ENCODE measurements at places on chromosomes 16 and 17.
A peak's percentile ranks its signal among the peaks of the same experiment; 100 is the strongest.

- no peak for DNase-seq
These were observed 18.8 kb downstream of the MAP1LC3B start for GRCh38 chr16:87410968-87411367.

- no peak for DNase-seq
These were observed 42.2 kb downstream of the LDHD start for GRCh38 chr16:75074304-75074793.

- no peak for DNase-seq
These were observed 5.0 kb upstream of the P4HB start for GRCh38 chr17:81865358-81865732.

DNA sequence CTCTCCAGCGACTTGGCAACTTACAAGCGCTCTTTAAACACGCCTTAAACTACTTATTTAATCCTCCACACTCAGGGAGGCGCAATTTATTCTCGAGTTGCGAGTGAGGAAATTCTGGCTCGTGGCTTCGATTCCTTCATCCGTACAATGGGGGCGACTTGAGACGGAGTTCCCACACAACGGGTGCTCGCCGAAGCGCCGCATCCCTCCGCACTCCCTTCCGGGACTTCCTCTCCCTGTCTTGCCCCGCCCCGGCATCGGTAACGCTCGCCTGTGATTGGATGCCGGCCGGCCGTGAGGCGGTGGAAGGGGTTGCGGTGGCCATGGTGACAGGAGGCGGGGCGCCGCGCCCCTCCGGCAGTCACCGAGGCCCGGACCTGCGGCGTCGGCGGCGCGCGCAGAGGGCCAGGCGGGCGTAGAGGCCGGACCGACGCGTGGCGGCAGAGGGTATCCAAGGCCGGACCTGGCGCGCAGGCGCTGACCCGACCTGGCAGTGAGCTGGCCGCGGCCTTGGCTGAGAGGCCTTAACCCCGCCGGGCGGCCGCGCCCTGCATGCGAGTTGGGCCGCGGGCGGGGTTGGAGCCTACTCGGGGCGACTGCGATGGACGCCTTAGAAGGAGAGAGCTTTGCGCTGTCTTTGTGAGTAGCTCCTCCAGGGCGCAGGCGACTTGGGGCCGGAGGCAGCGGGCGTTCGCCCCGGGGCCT lies at the start of gene ARL2BP:
Gene ARL2BP, plus strand, starts transcription at position 493 of the 705 bp plus-strand sequence. Its CDS starts 109 bp downstream, at position 602.
- DNase-seq, result peak; percentile 88

GRCh38 chr17:44132275-44132821 lies 8.9 kb upstream of the HDAC5 start:
- no peak for DNase-seq

DNA sequence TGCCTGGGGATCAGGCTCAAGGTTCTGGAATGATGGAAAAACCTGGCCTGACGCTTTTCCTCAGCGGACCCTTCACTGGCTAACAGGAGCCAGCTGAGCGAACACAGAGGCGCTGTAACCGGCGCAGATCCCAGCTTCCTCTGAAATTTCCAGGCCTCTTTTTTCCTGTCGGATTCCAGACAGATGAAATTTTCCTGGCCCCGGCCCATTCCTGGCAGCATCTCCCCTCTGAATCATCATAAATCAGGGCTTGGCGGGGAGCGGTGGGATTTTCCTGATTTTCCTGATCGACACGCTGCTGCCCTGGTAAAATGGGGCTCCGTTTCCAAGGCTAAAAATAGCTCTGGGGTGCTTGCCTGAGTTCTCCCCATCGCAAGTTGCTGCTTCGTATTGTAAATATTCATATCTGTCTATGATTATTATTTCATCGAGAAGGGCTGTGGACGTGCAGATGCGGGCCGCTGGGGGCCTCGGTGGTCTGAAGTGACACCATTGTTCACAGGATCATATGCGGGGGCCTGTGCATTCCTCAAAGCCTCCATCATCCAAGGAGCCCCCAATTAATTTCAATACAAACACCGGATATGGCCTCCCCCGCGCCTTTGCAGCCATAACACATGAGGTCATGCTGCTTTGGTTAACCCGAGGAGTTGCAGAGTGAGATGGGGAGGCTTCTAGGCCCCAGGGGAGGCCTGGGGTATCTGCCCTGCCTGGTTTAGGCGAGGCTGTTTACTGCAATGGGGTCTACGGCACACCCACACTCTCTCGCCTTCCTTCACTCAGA lies 45.8 kb upstream of the ETV4 start:
- DNase-seq, result no peak

DNA sequence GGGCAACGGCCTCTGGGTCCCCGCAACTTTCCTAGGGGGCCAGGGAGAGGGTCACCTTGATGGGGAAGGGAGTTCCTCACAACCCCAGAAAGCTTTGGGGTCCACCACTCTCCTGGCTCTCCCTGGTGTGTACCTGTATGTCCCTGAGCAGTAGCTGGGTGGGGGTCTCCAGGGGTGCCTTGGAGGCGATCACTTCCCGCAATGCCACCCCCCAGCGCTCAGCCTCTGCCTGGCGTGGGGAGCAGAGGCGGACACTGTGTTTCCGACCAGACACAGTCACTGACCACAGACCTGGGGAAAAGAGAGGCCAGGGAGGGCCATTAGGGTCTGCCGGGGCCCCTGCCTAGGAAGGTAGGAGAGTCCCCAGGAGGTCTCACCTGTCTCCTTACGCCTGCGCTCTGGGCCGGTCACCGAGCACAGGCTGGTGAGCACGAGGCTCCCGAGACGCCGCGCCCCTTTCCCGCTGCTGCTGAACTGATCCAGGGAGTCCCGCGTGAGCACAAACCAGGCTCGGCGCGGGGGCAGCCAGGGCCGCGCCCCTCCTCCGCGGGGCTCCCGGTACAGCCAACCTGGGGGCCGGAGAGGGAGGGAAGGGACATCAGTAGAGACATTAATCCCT lies 3.4 kb downstream of the PLEKHH3 start:
- no peak for DNase-seq

DNA sequence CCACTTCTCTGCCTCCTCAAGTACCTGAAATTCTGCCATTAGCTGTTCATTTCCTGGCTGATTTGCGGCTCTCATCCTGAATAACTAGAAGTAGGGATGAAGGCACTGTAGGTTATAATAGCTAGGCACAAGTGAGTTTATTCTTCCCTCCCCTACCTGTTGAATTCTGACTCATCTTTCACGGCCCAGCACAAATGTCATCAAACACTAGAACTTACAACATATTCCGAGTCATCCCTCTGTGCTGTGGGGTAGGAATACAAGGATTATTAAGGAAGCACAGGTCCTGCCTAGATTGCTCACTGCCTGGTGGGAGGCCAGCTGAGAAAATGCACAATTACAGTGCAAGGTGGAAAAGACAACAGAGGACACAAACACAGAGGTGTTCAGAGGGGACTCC lies 103.7 kb upstream of the ASIC2 start:
- DNase-seq, result no peak

GRCh38 chr17:77802811-77803220 lies 155.7 kb upstream of the TNRC6C start:
- no peak for DNase-seq

DNA sequence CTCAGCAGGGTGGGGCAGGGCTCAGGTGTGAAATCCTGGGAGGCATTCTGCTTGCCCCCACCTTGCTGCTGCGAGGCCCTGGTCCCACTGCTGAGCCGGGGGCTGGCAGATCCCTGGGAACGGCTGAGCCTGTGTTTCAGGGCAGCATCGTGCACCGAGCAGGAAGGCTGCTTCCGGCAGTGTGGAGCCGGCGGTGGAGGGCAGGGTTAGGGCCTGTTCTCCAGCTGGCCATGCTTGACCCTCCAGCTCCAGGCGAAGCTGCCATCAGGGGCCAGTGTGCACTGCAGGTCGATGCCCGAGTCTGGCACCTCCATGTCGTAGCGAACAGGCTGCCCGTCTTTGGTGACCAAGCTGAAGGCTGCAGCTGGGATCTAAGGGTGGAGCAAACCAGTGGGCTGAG lies 2.5 kb upstream of the SPATA32 start:
- no peak for DNase-seq

DNA sequence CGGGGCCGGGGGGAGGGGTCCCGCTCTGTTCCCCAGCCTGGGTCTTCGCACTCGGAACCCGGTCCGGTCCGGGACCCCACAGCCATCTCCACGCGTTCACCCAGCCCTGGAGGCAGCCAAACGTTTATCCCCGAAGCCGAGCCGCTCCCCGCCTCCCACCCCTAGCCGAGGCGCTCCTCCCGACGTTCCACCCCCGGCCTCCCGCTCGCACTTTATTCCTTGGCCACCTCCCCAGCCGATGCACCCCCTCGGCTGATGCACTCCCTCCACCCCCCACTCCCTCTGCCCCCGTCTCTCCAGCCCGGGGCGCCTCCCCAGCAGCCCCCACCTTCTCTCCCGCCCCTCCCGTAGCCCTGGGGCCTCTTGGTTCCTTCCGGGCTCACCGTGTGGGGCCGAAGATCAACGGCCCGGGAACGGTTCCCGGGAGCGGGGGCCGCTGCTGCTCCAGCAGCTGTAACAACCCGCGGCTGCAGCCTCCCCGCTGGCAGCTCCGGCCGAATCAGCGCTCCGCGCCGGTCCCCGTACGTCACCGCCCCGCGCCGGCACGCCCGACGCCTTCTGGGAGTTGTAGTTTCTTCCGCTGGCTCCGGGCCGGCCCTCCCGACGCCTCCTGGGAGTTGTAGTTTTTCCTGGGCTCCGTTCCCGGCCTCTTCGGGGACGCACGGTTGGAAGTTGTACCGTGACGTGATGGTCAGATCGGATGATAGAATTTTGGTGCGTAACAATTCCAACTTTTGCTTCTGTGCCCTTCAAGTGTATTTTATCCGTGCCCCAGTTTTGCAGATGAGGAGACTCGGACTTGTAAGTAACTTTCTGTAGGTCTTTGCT lies at the start of the genes LRRC3C and ORMDL3:
Gene LRRC3C, plus strand, starts transcription at position 632 of the 828 bp plus-strand sequence. CDS start 13,792 bp downstream, outside the sequence.
Gene ORMDL3, minus strand, starts transcription at position 501 of the 828 bp plus-strand sequence. CDS start 3,398 bp downstream, outside the sequence.
- peak; percentile 44 for DNase-seq

- no peak for DNase-seq
These were observed 867 bp upstream of the LIMD2 start for GRCh38 chr17:63700528-63701455.

DNA sequence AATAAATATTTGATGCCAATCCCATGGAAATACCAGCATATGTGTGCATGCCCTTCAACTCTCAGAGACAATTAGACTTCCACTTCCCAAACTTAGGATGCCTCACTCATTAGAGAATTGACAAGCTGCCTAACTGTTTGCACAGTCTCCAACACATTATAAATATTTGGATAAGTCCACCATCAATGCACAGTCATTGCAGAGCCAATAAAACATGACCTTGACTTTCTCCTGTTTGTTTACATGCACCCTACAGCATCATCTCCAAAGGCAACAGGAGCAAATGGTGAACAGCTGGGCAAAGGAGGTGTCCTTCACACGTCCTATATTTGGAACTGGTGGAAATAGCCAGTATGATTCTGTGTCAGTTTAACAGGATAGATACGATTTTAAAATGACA lies 804.4 kb upstream of the RBFOX1 start:
- DNase-seq, result no peak

- DNase-seq, result no peak
These were observed 74.2 kb downstream of the CRISPLD2 start for GRCh38 chr16:84893849-84894599.

DNA sequence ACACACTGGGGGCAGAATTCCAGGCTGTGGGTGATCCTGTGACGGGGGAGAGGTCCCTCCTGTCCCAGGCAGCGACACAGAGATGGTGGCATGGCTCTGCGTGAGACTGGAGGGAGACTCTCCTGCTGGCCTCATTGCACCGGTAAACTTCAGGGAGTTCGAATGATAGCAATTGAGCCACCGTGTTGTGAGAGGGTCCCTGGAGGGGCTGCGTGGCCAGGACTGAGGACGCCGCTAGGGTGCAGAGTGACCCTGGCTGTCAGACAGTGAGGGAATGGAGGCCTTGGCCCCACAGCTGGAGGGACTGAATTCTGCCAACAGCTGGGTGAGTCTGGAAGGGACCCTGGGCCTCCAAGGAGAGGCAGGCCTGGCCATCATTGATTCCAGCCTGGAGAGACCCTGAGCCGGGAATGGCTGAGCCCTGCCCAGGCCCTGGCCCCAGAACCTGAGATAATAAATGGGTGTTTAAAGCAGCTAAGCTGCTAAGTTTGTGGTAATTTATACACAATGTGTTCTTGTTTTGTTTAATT lies 32.6 kb downstream of the CCDC57 start:
- DNase-seq, result no peak

DNA sequence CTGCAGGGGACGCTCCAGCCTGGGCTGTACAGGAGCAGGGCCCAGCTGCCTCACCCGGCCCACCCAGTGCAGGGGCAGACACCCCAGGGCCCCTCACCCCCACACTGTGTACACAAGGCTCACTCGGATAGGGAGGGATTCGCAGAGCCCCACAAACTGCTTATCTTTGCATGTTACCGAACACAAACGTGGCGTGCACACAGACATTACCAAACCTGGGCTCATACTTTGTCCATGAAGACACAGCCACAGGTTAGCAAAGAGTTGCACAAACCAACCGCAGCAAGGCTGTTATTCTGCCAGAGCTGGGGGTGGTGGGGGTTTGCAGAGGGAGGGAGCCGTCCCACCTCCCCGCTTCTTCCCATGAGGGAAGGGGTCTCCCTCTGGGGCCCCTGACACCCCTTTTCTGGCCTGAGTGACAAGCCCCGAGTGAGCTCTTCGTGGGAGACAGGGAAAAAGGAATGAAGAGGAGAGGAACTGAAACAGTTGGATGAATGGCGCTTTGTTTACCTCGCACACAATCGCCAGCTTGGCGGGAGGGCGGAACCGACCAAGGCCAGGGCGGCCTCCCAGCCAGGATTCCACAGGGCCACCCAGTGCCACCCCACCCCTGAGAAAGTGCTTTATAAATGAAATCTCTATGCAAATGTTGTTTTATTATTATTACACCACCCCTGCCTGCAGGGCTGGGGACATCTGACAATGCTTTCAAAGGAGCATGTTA lies 434 bp upstream of the CPSF4L start:
- DNase-seq, result no peak

GRCh38 chr17:214881-215331 lies 33.5 kb upstream of the DOC2B start:
- DNase-seq, result no peak

- DNase-seq, result no peak
These were observed 16.4 kb downstream of the CDK5RAP3 start for GRCh38 chr17:47987240-47987835.

DNA sequence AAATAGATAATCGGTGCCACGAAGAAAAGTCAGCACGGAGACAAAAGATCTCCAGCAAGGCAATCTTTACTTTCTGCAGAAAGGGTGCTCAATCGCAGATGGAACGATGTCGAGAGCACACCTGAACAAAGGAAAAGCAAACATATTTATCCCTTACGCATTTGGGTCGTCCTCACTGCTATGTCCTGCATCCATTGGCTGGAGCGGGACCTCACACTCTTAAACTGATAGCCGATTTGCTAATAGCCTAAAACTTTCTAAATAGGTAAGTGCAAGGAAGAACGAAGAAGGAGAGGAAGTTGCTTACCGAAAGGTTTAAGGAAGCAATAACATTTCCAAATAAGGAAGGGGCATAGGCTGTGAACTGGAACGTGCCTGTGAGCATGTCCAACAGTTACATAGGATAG lies 1.2 kb upstream of the AKAP10 start:
- DNase-seq, result no peak

- no peak for DNase-seq
These were observed 6.4 kb downstream of the TBX4 start for GRCh38 chr17:61458421-61459141.

- no peak for DNase-seq
These were observed 7.0 kb upstream of the ZKSCAN2 start for GRCh38 chr16:25264597-25264996.
